ENCODE measurements at places on chromosomes 7 and 10.

GRCh38 chr7:22727714-22728035 is 675 bp downstream of the IL6 start:
- no peak for DNase-seq

DNA sequence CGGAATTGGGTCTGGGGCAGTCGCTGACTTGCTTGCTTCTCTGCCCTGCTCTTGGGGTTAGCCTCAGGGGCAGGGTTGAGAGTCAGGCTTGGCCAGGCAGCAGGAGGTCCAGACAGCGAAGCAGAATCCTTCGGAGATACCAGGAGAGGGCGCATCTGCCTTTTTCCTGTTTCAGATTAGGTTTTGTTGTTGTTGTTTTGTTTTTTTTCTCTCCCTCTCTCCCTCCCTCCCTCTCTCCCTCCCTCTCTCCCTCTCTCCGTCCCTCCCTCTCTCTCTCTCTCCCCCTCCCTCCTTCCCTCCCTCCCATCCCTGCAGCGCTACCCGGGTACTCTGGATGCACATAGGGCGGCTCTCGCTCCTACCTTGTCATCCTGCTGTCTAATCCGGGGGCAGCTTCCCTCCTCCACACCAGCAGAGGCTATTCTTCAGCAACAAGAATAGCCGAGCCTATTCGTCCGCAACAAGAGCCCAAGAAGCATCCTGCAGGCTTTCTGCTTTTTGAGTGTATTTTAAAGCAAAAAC is 758 bp upstream of the OPTN start:
- peak; percentile 40 for DNase-seq

DNA sequence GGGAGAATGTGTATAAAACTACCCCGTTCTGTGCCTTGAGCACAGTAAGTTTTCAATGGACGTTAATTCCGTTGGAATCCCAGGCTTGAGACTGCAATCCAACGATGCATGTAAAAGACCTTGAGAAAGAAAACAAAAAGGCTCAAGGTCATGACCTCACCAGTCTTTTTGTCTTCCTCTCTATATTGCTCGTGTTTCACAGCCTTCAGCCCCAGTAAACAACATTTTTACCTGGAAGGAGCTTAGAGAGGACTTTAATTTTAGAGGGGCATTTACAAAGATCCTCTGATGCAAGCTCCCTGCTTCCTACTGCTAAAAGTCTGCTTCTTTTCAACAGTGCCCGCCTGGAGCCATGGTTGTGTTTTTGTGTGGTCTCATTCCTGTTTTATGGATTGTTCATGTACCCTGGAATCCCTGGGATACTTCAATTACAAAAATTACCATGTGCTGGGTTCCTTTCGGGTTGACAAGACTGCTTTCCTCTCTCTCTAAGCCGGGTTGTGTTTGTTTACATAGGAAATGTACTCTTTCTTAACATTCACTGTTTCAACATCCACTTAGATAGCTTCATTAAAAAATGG is 320.1 kb upstream of the NFE2L3 start:
- DNase-seq, result no peak

DNA sequence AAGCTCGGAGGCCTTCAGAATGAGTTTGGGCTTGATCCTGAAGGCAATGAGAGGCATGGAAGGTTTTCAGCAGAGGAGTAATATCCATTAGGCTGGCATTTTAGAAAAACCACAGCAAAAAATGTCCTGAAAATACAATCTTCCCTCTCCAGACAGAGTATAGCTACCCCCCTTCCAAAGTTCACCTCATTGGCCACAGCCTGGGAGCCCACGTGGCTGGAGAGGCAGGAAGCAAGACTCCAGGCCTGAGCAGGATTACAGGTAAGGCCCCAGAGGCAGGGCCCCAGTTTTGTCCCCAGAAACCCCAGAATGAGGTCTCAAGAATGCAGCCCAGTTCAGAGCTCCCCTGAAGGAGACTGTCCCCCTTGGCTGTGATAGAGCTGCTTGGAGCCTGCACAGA is 5.3 kb downstream of the PNLIPRP1 start:
- no peak for DNase-seq

- DNase-seq, result peak; percentile 35
Measured at GRCh38 chr10:62046522-62047227, 145.2 kb downstream of the ARID5B start.

- no peak for DNase-seq
Measured at GRCh38 chr10:103638948-103639347, 145.4 kb downstream of the NEURL1 start.

- DNase-seq, result no peak
Measured at GRCh38 chr10:21614000-21614399, 80.0 kb downstream of the MLLT10 start.

GRCh38 chr7:151425670-151426440 is 14.1 kb downstream of the CRYGN start:
- no peak for DNase-seq

GRCh38 chr7:141663081-141663849 is 38.7 kb downstream of the DENND11 start:
- no peak for DNase-seq

DNA sequence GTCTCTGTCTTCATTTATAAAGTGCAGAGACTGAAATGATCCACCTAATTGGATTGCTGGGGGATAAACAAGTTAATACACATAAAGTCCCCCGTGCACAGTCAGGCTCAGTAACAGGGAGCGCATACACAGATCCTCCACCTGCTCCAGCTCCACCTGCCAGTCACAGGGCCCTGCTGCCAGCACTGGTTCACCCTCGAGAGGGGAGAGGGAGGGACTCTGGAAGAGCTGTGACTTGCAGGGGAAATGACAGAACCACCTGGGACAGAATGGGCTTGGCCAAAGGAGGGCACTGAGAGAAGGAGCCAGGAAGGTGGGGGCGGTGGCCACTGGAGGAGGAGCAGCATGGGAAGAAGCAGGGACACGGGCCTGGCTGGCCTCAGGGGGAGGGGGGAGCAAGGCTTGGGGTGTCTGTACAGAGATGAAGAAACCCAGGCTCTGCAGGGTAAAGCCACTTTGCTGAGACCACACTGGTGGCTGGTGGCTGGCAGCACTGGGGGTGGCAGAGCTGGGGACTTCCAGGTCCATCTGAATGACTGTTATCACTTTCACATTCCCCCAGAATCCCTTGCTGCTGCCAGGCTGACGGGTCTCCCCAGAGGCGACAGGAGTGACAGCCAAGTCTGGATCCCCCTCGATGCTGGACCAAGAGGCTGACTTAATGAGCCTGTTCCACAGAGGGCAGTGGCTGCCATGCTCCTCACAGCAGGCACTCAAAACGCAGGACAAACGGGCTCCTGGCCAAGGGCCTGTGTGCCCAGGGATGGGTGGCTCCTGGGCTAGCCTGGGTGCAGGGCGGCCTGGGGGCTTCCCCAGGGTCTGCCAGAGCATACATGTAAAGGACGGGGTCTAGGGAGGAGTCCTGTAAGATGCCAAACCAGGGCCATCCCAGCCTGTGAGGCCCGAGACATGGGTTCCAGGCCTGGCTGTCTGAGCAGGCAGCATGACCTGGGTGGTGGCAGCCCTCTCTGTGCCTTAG is 151.1 kb downstream of the SH3PXD2A start:
- DNase-seq, result no peak

DNA sequence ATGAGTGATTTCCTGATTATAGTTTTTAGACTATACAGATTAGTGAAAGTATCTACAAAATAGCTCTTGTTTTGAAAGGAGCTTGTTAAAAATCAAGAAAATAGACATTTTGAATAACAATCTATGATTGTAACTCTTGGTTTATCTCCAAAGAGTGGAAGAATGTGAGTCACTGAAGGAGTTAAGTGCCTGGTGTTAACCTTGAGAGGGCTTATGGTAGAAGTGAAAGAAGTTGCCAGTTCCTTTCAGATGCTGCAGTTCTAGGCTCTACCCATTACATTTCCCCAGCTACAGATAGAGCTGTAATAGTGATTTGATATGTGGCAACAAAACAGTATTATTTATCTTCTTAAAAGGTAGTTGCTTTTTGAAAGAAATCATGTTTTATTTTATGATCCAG is 12.7 kb downstream of the NRBF2 start:
- no peak for DNase-seq

DNA sequence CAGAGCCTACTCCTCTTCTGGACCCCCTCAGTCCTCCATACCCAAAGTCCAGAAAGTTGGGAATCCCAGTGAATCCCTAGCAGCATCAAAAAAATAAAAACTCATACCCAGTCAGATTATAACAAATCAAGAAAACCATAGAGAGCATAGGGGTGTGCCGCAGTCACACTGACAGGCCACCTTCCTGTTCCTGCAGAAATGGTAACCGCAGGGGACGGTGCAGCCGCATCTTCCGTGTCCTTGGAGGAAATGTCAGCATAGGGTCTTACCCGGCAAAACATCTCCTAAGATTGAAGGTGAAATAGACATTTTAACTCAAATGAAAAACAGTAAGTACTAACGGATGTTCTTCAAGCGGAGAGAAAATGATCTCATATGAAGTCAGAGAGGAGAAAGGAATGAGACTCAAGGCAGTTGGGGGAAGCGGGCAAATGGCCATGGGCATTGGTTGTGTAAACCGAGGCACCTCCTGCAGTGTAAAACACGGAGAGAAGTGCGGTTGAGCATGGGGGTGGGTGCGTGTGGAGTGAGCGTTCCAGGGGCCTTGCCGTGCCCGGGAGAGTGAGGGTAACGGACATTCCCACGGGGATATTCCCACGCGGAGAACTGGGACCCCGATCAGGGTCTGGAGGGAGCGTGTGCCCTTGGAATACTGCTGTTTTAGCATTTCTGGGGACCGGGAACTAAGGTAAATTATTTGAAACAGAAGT is 110.8 kb downstream of the NKX6-2 start:
- no peak for DNase-seq

GRCh38 chr10:31467791-31468535 is 148.9 kb downstream of the ZEB1 start:
- no peak for DNase-seq

DNA sequence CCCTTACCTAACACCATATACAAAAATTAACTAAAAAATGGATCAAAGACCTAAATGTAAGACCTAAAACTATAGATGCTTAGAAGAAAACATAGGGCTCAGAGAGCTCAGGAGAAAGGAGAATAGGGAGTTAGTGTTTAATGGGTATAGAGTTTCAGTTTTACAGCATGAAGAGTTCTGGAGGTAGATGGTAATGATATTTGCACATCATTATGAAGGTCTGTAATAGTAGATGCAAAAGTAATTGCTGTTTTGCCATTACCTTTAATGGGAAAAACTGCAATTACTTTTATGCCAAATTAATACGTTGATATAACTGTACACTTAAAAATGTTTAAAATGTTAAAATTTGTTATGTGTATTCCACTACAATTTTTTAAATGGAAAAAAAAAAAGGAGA is 39.2 kb upstream of the NANOS1 start:
- no peak for DNase-seq

DNA sequence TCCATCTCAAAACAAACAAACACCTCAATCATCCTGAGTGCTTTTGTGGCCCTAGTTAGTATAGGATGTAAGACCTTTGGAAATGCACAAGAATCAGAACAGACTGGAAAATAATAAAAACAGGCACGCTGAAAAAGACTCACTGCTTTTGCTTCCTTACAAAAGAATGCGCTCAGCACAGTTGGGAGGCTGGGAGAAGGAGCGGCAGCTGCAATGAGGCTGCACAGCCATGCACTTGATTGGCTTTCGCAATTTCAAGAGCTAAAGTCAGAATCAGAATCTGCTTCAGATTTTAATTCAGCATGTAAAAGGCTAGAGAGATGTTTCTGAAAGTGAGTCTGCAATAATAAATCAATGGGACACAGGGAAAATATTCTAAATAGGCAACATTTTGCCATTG is 97.2 kb downstream of the FRMD4A start:
- no peak for DNase-seq

Measured in memory B cell (primary cell).